SW480 (cell line): ENCODE measurements at places on chromosomes 3 and 15.

GRCh38 chr3:47669026-47669749, 90.5 kb upstream of the CSPG5 start:
- DNase-seq = no peak

GRCh38 chr3:194475978-194476377, 10.8 kb downstream of the ATP13A3 start:
- no peak for DNase-seq

GRCh38 chr15:32870240-32871033, 152.6 kb downstream of the GREM1 start:
- DNase-seq = peak; percentile 47

GRCh38 chr3:157618075-157618760, 115.0 kb upstream of the VEPH1 start:
- peak; percentile 88 for DNase-seq

- DNase-seq = peak; percentile 7
These were observed 82.6 kb downstream of the RPLP1 start for GRCh38 chr15:69535101-69535638.

DNA sequence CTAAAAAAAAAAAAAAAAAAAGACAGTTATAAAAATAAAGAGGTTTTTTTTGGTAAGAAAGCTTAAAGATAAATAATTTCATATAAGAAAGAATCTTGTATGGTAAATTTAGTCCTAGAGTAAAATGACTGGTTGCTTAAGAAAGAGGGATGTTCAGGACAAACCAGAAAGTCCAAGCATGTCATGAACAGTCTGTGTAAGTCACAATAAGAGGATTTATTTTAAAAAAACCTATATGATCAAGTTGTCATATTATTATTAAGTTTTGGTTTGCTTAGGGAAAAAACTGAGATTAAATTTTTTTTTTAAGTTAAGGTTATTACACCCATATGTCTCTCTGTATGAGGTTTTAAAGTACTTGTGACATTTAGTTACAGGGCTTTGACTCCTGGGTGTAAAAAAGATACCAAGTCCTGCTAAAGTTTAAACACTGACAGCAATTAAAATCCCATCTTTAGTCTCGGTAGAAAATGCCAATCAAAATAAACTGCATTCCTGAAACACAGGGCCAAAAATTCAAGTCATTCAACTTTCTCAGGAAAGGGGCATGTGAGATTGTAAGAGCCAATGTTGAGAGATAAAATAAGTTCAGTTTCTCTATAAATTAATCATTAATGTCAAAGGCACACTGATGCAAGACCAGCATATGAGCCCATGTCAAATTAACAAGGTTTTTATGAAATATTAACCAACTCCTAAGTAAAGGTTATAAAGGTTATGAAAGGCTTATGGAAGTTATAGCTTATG, 8.5 kb upstream of the BDH1 start:
- DNase-seq = no peak

- DNase-seq = no peak
These were observed 456.5 kb downstream of the IL5RA start for GRCh38 chr3:2653706-2654105.

- no peak for DNase-seq
These were observed 565 bp downstream of the CIB2 start for GRCh38 chr15:78130466-78131294.

GRCh38 chr3:140216249-140216648, 281.3 kb downstream of the CLSTN2 start:
- DNase-seq = no peak

DNA sequence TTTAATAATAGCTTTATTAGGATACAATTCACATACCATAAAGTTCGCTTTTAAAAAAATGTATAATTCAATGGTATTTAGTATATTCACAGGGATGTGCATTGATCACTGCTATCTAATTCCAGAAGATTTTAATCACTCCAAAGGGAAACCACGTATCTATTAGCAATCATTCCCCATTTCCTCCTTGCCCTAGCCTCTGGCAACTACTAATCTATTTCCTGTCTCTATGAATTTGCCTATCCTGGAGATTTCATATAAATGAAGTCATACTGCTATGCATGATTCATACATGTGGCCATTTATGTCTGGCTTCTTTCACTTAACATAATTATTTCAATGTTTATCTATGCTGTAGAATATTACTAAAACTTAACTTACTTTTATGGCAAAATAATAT, 32.0 kb upstream of the CASR start:
- DNase-seq = no peak

- no peak for DNase-seq
These were observed 73.2 kb upstream of the SLC4A7 start for GRCh38 chr3:27557411-27557810.

DNA sequence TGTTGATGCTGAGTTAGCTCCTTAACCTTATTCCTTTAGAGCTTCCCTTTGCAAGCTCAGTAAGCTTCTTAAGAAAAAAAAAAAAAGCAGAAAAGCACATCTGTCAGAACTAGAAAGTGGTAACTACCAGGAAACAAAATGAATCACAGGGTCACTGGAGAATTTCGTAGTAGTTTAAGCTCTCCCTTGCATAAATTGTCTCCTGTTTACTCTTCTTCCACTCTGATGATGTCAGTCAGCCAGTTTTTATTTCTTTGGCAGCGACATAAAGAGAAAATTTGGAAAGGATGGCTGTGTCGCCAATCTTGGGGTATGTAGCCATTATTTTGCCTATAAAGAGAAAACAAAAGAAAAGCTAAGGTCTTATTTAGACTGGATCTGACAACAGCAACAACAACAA, 3.2 kb upstream of the GABRR3 start:
- no peak for DNase-seq

GRCh38 chr3:15316998-15317435, 15.4 kb downstream of the SH3BP5 start:
- no peak for DNase-seq

- peak; percentile 22 for DNase-seq
These were observed at the start of gene HRH1 for GRCh38 chr3:11154036-11154952. Gene HRH1, plus strand, starts transcription at chr3:11154493. Its CDS starts 104,545 bp downstream, at chr3:11259038.

GRCh38 chr15:42034628-42035434, 14.0 kb upstream of the PLA2G4E start:
- DNase-seq = no peak

GRCh38 chr3:106740116-106740515, 637.1 kb upstream of the CCDC54 start:
- no peak for DNase-seq

GRCh38 chr3:132421832-132422231, 4.5 kb downstream of the DNAJC13 start:
- no peak for DNase-seq

DNA sequence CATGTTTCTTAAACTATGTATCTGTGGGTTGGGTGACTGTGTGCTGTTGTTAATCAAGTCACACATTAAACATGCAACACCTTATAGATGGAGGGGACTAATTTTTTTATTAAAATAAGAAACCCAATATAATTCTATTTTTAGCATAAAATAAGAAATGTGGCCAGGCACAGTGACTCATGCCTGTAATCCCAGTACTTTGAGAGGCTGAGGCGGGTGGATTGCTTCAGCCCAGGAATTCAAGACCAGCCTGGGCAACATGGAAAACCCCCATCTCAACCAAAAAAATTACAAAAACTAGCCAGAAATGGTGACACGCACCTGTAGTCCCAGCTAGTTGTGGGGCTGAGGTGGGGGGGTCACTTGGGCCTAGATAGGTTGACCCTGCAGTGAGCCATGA, 1021.0 kb downstream of the EPHA3 start:
- no peak for DNase-seq

DNA sequence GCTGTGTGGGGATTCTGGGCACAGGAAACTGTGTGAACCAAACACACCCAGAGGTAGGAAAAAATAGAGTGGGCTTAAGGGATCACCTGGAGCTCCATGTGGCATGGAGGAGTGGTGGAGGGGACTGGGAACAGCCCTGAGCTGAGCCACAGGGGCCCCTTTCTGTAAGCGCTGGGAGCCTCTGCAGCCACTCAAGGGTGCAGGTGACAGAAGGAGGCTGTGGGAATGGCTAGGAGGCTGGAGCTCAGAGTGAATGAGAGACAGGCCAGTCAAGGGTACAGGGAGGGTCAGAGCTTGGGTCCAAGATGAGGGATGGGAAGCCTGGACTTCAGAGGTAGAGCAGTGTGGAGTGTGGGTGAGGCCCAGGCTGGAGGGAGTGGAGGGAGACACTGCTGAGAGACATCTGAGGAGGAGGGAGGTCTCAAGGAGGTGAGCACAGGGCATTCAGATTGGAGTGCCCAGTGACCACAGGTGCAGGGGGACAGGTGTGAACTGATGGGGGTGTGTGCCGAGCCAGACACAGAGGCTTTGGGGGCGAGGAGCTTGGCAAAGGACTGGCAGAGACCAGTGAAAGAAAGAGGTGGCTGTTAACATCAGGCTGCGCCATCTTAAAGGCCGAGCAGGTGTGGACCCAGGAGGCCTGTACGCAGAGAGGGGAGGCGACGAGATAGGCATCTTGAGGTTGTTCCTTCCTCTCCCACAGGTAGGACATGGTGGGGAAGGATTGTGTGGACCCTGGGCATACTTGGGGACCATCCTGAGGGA, 56.8 kb downstream of the FGD5 start:
- DNase-seq = no peak

GRCh38 chr3:17562845-17563244, 179.6 kb downstream of the TBC1D5 start:
- no peak for DNase-seq

DNA sequence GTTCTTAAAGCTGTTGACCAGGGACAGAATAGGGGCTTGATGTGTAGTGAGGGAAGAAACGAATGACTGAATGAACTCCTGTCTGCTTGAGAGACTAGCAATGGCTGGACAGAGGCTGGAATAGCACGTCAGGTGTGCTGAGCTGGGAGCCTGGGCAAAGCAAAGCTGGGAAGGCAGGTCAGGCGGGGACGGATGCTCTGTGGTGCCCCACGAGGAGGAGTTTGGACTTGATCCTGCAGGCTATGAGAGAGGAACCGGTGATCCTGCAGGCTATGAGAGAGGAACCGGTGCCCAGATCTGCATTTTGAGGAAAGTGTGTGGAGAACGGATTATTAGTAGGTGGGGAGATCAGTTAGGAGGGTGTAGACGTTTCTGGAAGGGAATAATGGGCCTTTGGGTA, 31.3 kb upstream of the PSTPIP1 start:
- DNase-seq = no peak

GRCh38 chr3:45665101-45665572, 24.1 kb upstream of the SACM1L start:
- DNase-seq = peak; percentile 63

- no peak for DNase-seq
These were observed 291.7 kb upstream of the SATB1 start for GRCh38 chr3:18716821-18717220.

- DNase-seq = no peak
These were observed 1.9 kb upstream of the ULK4 start for GRCh38 chr3:41963823-41964222.

DNA sequence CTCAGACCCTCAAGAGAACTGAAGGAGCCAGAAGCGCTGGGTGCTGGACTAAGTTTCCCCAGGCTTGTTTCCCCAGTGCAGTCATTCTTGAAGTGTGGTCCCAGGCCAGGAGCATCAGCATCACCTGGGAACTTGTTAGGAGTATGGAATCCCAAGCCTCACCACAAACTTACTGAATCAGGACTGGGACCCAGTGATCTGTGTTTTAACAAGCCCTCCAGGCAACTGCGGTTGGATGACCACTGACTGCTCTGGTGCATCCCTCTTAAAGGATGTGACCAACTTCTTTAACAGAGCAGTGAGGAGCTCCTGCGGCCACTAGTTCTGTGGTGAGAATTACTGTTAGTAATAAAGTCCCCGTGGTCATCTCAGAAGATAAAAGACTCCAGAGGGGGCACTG, 62.4 kb upstream of the DAZL start:
- no peak for DNase-seq
